Renal pelvis (tissue), 12 donors: ENCODE measurements at places on chromosomes 2 and 18. TPM values are rescaled to one million over a fixed set of nuclear protein-coding genes. Genes with fewer than 3 reads are reported as not detected.

The SCG2 gene
- 0.54 TPM for polyA plus RNA-seq

The PAX3 gene
- polyA plus RNA-seq, result not detected

The CHRNA1 gene
- 4.3 TPM for polyA plus RNA-seq

The CRYGC gene
- not detected for polyA plus RNA-seq

The PRSS56 gene
- polyA plus RNA-seq, result 0.13 TPM

The PROC gene
- polyA plus RNA-seq, result 2.9 TPM

The FBXO48 gene
- 1.7 TPM for polyA plus RNA-seq

The CRYGD gene
- not detected for polyA plus RNA-seq

The GPR39 gene
- polyA plus RNA-seq, result 3.1 TPM

The SLC14A1 gene
- 1.8 TPM for polyA plus RNA-seq

The GPR75 gene
- 1.6 TPM for polyA plus RNA-seq

The MAP2 gene
- 27.9 TPM for polyA plus RNA-seq

The SFT2D3 gene
- polyA plus RNA-seq, result not detected

The LBH gene
- 89.0 TPM for polyA plus RNA-seq

The GLS gene
- polyA plus RNA-seq, result 240 TPM

The AGAP1 gene
- polyA plus RNA-seq, result 20.5 TPM

The LOXHD1 gene
- polyA plus RNA-seq, result 0.78 TPM

The ITPRIPL1 gene
- 5.2 TPM for polyA plus RNA-seq

The KCTD18 gene
- 16.2 TPM for polyA plus RNA-seq

The ARHGAP28 gene
- 66.7 TPM for polyA plus RNA-seq

The SOCS6 gene
- polyA plus RNA-seq, result 30.4 TPM

The PSMA8 gene
- polyA plus RNA-seq, result not detected

The UGT1A4 gene
- not detected for polyA plus RNA-seq

The SYT4 gene
- 0.14 TPM for polyA plus RNA-seq

The LCT gene
- polyA plus RNA-seq, result 0.04 TPM

The LPIN1 gene
- 29.3 TPM for polyA plus RNA-seq

The RUFY4 gene
- polyA plus RNA-seq, result 0.08 TPM

The GAL3ST2 gene
- 0.77 TPM for polyA plus RNA-seq

The HOXD12 gene
- 0.34 TPM for polyA plus RNA-seq

The SERPINB4 gene
- polyA plus RNA-seq, result 0.19 TPM

The PROKR1 gene
- 0.43 TPM for polyA plus RNA-seq

The PRKAG3 gene
- polyA plus RNA-seq, result 0.21 TPM

The DOCK10 gene
- polyA plus RNA-seq, result 10.6 TPM

The CYP27C1 gene
- 5.3 TPM for polyA plus RNA-seq

The MEP1B gene
- 0.64 TPM for polyA plus RNA-seq

The HOXD8 gene
- 171 TPM for polyA plus RNA-seq

The LRPPRC gene
- polyA plus RNA-seq, result 115 TPM

The CFC1 gene
- not detected for polyA plus RNA-seq
